ENCODE measurements at places on chromosomes 1 and 21. TPM values are rescaled to one million over a fixed set of nuclear protein-coding genes. Genes with fewer than 3 reads are reported as not detected.

Gene NBPF12
- total RNA-seq, result 5.1 TPM

Gene FCRLA
- 0.53 TPM for total RNA-seq

Gene OPRD1
- total RNA-seq, result not detected

Gene LRRC7
- total RNA-seq, result 0.07 TPM
